ENCODE measurements at places on chromosomes 3 and 15. TPM values are rescaled to one million over a fixed set of nuclear protein-coding genes. Genes with fewer than 3 reads are reported as not detected.

The CHL1 gene
- 252 TPM for total RNA-seq

The PXK gene
- 34.1 TPM for total RNA-seq

The GAP43 gene
- total RNA-seq = 6.0 TPM

The GOLGA8T gene
- 1.5 TPM for total RNA-seq

- DNase-seq = no peak
These were observed 18.3 kb downstream of the MYL3 start for GRCh38 chr3:46844881-46845312.

GRCh38 chr3:183259621-183260020 lies 6.6 kb downstream of the B3GNT5 start:
- DNase-seq = no peak

DNA sequence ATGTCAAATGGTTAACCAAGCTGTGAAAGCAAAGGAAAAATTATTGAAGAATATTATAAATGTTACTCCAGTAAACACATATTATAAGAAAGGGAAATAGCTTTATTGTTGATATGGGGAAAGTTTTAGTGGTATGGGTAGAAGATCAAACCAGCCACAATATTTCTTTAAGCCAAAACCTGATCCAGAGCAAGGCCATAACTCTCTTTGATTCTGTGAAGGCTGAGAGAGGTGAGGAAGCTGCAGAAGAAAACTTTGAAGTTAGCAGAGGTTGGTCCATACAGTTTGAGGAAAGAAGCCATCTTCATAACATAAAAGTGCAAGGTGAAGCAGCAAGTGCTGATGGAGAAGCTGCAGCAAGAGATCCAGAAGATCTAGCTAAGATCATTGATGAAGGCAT lies 54.8 kb downstream of the LYZL4 start:
- no peak for DNase-seq

- DNase-seq = no peak
These were observed 64.9 kb downstream of the CDIN1 start for GRCh38 chr15:36644191-36644896.

DNA sequence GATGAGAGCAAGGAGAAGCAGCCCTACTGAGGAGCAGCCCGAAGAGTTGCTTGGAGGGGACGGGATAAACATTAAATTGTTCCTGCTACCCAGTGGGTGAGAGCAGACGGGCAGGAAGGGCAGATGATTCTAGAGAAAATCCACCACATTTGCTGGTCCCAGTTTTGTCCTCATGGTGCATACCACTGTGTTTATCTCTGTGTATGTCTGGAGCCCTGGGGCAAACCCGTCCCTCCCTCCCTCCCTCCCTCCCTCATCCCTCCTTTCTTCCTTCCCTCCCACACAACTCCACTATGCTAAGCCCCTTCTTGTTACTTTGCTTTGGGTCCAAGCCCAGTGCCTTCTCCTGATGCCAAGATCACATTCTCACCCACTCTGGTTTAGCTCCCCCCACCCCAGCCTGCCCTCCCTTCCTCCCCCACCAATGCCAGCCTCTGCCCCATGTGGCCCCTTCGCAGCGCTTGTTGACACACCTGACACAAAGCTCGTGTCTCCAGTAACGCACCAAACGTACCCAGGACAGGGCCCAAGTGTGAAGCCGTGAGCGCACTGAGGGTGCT lies 194.8 kb downstream of the ATP10A start:
- no peak for DNase-seq

GRCh38 chr3:183823963-183824362 lies 1.4 kb downstream of the MAP6D1 start:
- no peak for DNase-seq

DNA sequence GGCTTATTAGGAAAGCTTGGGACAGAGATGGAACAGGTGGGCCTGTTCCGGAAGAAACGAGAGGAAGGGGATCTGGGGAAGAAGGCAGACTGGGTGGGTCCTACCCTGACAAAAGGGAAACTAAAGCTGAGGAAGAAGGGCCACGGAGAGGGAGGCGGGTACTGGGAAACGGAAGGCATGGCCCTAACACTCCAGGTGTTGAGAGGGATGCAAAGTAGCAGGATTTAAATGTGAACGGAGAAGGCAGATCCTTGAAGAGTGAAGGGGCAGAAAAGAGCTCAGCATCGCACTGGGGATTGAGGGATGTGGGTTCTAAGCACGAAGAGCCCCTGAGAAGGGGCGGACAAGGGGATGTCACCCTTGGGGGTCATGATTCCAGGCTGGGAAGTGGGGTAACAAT lies 735 bp downstream of the STIMATE start:
- DNase-seq = no peak

DNA sequence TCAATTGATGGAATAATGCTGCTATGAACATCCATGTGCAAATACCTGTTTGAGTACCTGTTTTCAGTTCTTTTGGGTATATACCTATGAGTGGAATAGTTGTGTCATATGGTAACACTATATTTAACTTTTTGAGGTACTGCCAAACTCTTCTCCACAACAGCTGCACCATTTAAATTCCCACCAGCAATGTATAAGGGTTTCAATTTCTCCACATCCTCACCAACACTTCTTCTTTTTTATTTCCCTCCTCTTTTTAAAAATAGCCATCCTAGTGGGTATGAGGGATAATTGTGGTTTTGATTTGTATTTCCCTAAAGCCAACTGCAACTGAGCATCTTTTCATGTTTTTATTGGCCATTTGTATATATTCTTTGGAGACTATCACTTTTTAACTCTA lies 31.3 kb upstream of the ARHGEF3 start:
- no peak for DNase-seq

DNA sequence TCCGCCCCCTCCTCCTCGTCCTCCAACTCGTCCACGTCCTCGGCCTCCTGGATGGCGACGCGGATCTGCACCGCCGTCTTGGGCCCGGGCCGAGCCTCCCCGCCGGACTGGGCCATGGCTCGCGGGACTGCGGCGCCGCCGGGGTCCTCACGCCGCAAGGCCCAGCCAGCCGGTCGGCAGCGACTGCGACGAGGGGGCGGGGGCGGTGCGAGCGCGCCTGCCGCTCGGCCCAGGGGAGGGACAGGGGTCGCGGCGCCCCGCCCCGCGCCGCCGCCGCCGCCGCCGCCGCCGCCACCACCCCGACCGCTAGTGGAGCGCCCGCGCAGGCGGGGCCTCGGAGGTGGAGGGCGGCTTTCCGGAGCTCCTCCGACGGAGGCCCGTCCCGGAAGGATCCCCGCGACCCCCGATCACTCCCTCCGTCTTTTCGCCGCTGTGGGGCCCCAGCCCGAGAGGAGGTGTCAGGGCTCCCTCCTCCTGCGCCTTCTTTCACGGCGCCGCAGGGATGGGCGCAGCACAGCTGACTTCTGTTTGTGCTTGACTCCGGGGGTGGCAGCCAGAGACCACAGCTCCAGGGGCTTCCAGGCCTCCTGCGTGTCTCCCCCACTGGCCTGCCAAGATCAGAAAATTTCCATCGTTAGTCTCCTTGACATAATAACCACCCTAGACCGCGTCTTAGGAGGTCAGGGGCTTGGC lies at the start of gene LARP6:
Gene LARP6, minus strand, starts transcription at position 185 of the 693 bp plus-strand sequence. Its CDS starts 69 bp downstream, at position 116.
- DNase-seq = peak; percentile 79

DNA sequence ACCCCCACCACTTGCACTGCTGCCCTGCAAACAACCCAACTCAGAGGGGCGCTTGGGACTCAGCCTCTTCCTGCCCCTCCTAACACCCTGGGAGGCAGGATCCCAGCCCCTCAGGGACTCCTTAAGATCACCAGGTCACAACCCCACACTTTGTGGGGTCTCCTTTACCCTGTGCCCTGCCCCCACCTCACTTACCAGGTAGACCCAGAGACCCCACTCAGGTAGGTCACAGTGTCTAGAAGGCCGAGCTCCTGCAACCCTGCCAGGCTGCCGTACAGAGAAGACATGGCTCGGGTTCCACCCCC lies 9.1 kb downstream of the PLA2G4F start:
- no peak for DNase-seq

- DNase-seq = no peak
These were observed 18.1 kb downstream of the HEMK1 start for GRCh38 chr3:50587373-50587772.

GRCh38 chr3:111906656-111907055 lies 47.6 kb downstream of the PHLDB2 start:
- no peak for DNase-seq
